ENCODE measurements at places on chromosomes 3 and 15. TPM values are rescaled to one million over a fixed set of nuclear protein-coding genes. Genes with fewer than 3 reads are reported as not detected.

DNA sequence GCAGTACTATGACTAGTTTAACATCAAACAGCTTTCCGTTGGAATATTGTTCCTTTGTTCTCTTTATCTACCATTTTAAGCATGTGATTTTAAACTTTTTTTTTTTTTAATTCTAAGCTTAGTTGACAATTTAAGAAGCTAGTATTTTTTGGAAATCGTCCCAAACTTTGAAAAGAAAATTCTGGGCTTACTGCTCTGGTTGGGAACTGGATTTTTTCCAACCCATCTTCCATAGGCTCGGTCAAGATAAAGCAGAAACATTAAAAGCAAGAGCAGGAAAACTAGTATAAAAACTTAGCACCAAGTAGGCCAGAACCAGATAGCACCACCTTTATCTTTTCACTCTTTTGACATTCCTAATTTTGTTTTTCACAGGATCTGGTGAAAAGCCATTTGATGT, 49.9 kb downstream of the TSC22D2 start:
- DNase-seq: no peak

DNA sequence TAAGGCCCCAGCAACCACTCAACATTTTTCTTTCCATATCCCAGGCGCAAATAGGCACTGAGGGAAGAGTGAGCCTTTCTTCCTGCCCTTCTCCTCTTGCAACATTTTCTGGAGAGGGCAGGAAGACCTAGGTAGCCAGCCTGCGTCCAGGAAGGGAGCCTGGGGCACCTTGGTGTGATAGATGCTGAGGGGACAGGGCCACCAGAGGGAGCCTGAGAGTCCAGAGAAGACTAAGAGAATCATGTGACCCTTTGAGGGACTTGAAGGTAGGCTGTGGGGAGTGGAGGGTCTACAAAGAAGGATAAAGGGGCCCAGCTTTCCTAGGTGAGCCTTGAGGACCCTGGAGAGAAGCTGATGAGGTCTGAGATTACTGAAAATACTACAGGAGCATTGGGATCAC, 346.6 kb downstream of the CNTN6 start:
- no peak for DNase-seq

DNA sequence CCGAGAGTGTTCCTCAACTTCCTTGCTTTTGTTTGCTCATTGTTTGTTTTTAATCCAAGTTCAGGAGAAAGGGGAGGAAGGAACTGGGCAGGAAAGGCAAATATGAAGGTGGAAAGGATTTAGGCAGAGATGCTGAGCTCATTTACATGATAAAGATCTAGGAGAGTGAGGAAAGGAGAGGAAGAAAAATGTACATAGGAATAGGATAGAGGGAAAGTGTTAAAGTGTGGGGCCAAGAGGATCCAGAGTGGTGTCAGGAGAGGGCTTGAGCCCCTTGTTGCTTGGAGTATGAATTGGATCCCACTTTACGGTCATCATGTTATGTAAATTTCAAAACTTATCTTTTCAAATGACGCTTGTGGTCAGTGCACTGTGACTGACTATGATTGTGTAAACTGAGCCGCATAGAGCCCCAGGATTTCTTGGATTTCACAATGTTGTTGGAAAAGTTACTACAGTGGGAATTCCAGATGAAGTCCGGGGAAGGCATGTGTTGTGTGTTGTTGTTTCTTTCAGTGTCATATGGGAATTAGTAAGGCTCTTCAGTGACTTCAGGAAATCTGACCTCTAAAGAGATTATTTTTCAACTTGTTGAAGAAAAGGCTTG, 15.0 kb upstream of the PLD1 start:
- DNase-seq: no peak

The CD200R1 gene
- not detected for total RNA-seq

The RTP3 gene
- not detected for total RNA-seq

The ANKUB1 gene
- total RNA-seq: not detected

The CHL1 gene
- 0.14 TPM for total RNA-seq

The FGF12 gene
- total RNA-seq: 3.0 TPM

GRCh38 chr3:39362812-39363211, 20.4 kb upstream of the SLC25A38 start:
- no peak for DNase-seq

The GPR27 gene
- 9.4 TPM for total RNA-seq

The CCDC54 gene
- total RNA-seq: not detected

GRCh38 chr3:32568953-32569352, 1.7 kb downstream of the DYNC1LI1 start:
- DNase-seq: no peak

The PLAAT1 gene
- 4.0 TPM for total RNA-seq

DNA sequence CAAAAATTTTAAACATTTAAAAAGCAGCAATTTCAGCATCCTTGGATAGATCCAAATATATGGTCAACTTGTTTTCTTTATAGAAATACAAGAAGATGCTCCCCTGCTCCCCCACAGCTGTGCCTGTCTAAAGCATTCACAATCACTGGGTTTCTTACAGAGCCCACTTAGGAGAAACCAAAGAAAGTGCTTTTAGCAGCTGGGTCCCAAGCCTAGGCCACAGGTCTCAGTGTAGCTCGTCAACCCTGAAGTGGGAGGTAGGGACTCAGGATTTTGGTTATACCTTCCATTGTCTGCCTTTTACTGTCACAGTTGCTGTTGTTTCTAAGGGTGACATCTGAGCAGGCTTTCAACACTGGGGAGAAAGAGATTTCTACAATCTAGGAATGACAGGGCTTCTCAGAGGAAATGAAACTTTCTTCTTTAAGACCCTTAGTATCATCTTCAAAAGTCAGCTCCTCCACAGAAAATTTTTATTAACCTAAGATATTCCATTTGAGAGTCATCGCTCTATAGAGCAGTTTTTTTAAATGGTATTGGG, 199.3 kb upstream of the CMC1 start:
- DNase-seq: no peak

GRCh38 chr15:84982301-84982920, 755 bp downstream of the PDE8A start:
- no peak for DNase-seq

GRCh38 chr3:184540777-184541681, 20.6 kb upstream of the EPHB3 start:
- no peak for DNase-seq

DNA sequence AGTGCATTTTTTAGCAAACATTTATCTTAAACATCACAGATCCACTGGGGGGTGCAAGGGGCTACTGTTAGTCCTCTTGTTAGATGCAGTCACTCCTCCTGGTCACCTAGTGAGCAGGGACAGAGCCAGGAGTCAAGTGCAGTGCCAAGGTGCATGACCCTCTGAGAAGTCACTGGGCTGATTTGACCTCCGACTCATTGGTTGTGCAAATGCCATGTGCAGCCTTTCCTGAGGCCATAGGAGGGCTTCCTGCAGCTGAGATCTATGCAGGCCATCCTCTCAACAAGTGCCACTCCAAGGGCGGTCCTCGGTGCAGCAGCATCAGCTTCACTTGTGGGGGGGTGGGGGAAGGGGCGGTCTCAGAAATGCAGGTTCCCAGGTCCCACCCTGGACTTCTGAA, 60.2 kb downstream of the GPD1L start:
- no peak for DNase-seq

DNA sequence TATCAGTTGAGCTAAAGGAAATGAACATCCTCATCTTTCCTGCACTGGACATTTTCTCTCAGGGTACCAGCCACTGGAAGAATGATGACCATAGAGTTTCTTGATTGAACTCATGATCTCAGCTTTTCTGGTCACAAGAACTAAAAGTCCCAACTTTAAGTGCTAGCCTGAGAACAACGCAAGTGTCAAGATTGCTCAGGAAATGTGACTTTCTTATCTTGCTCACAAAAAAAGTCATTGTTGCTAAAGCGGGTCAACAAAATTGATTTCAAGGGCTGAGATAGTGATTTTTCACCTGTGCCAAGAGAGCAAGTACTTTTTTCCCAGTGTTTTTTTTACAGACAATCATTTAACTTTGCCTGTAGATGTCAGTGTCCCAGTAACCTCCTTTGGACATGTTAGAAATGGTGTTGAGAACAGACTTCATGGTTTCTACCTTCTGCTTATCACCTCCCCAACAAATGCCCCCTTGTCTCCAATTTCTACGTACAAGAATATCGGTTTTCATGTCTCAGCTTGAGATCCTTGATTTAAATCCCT, 125.9 kb downstream of the SEMA6D start:
- DNase-seq: no peak

- no peak for DNase-seq
Observed at GRCh38 chr15:67150023-67150860, 84.8 kb downstream of the SMAD3 start.

DNA sequence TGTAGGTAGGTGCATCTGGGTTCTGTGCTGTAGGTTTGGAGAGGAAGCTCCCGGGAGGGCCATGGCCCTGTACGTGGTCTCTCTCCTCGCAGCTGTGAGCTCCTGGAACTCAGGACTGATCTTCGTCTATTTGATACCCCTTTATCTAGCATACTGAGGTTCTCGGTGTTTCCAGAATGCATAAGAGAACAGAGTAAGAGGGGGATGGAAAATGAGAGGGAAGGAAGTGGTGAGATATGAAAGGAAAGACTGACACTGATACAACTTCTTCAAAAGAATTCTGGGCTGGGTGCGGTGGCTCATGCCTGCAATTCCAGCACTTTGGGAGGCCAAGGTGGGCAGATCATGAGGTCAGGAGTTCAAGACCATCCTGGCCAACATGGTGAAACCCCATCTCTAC, 90.7 kb downstream of the CHRD start:
- DNase-seq: no peak

DNA sequence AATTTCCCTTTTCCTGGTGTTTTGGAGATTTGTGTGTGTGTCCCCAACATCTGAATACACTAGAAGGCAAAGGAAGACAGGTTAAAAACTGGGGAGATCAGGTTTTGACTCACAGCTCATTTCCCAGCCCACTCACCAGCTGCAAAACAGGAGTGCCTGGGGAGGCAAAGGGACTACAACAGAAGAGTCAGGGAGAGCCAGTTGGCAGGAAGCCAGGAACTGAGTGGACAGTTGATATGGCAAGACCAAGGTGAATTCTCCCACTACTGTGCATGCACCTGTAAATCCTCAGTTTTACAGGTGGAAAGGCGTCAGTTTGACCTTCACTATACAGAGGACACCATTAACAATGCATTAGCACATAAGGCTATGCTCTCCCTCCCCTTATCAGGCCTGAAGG, 901.5 kb upstream of the SEMA6D start:
- DNase-seq: no peak

The ITGA11 gene
- 0.51 TPM for total RNA-seq

DNA sequence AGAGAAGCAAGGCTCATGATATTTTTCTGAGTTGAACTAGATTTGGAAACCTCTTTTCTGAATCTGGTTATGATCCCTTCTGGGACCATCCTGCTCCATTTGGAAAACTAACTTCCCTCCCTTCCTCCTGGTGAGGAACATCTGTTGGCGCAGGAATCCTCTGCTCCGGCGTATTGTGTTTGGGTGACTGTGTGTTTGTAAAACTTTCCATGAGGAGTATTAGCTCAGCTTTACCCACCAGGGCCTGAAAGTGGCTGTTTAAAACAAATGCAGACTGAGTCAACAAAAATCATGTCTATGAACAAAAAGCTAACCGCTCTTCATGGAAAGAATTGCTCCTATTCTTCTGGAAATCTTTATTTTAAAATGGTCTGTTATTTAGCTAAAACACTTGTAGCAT, 17.7 kb downstream of the STARD9 start:
- DNase-seq: no peak

The TMEM40 gene
- total RNA-seq: not detected

DNA sequence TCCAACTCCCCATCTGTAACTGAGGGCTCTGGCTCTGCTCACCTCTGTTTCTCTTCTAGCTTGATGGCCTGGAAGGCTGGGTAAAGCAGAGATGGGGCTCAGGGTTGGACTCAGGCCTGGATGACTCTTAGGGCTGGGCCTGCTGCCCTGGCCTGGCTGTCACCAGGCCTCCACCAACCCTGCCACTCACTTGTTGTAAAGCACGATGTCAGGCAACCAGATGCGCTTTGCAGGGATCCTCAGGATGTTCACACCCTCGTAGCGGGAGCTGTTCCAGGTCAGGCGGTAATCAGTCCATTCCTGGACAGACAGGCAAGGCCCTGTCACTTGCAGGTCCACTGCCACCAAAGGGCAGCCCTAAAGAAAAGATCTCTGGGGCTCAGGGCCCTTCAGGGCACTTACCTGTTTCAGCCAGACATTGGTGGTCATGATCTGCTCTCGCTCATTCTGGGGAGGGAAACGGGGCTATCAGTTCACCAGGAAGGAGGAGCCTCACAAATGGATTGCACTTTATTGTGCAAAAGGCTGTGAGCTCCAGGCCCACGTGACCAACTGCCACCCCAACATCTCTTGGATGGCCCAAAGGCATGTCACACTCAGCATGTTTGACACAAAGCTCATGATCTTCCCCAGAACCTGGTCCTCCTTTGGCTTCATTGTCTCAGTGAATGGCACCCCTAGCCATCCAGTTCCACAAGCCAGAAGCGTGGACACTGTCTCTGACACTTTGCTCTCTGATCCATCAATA, 9.9 kb downstream of the CHRNB4 start:
- DNase-seq: no peak

DNA sequence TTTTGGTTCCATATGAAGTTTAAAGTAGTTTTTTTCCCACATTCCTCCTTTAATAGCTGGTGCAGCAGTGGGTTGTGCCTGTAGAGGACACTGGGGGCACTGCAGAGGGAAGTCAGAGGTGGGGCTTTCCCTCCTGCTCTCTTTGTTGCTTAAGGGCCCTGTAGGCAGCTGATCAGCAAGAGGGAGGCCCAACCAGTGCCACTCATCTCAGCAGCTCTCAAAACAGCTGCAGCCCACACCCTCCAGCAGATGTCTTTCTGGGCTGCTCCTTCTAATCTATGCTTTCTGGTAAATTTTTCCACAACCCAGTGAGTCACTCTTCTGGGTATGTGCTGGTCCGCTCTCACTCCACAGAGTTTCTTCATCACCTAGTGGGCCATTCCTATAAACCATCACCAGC, 263.8 kb downstream of the FEZF2 start:
- DNase-seq: no peak

GRCh38 chr15:81723701-81724100, 322.1 kb downstream of the MEX3B start:
- DNase-seq: no peak

GRCh38 chr3:189458528-189458927, 172.7 kb upstream of the TP63 start:
- DNase-seq: no peak

The CIP2A gene
- total RNA-seq: 50.5 TPM

The UROC1 gene
- total RNA-seq: not detected

The PPARG gene
- not detected for total RNA-seq

The GABRB3 gene
- 23.7 TPM for total RNA-seq

DNA sequence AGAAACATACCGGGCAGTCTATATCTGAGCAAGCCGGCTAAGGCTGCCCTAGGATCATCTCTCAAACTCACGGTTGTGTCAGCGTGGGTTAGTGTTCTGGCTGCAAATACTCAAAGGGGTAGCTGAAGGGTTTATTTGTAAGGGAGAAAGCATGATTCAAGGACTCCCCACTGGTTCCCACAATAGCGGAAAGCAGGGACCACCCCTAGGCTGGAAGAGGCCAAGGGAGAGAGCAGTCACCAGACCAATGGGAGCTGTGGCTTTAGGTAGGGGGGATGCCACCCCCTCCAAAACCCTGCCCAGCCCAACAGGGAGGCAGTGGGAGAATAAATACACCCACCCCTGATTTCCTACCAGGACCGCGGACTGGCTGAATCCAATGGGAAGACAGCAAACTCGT, 7.3 kb upstream of the LMCD1 start:
- no peak for DNase-seq

Measured in neural crest cell (in vitro differentiated cells).